Fibroblast of lung (primary cell): ENCODE measurements at places on chromosomes 13 and 19. TPM values are rescaled to one million over a fixed set of nuclear protein-coding genes. Genes with fewer than 3 reads are reported as not detected.

HSH2D gene
- not detected in 2 replicates for total RNA-seq

CEACAM1 gene
- not detected in 2 replicates for total RNA-seq

SIAH3 gene
- total RNA-seq = not detected in 2 replicates

ICAM1 gene
- total RNA-seq = 8.9 and 15.9 TPM in 2 replicates

EDNRB gene
- total RNA-seq = 0.99 and 1.3 TPM in 2 replicates

GMIP gene
- total RNA-seq = 2.1 and 5.3 TPM in 2 replicates

MYPOP gene
- total RNA-seq = 1.3 TPM in 2 replicates

ATP4B gene
- total RNA-seq = not detected in 2 replicates

C1QTNF9B gene
- 0.51 and 0.83 TPM in 2 replicates for total RNA-seq

IER2 gene
- total RNA-seq = 21.1 and 26.4 TPM in 2 replicates

GFY gene
- total RNA-seq = not detected in 2 replicates

SLC17A7 gene
- total RNA-seq = 0.33 TPM in 1 of 2 replicates, not detected in the other
